ENCODE measurements at places on chromosomes 4 and X.

DNA sequence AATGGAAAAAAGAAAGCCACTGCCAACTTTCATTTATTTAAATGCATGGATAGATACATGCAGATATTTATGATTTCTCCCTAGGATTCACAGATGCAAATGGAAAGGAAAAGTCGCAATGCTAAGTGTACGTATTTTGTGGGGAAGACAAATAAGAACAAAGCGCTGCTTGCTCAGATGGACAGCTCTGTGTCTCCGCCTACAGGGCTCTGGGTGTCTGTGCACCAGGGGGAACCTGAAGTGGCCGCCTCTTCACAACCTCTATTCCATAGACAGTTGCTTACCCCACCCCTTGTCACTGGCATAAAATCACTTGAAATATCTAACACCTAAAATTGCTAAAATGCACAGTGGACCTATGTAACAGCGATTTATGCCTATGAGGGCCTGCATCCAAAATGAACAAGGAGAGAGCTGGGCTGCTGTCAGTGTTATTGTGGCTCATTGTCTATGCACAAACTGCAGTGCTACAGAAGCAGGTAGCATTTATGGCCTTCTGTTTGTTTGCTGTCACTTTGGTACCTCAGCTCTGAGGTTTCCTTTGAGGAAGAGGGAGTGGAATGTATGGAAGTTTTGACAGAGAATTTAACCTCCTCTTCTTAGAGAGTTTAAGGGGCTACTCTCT lies 58.6 kb upstream of the PAGE1 start:
- peak; percentile 66 for DNase-seq

DNA sequence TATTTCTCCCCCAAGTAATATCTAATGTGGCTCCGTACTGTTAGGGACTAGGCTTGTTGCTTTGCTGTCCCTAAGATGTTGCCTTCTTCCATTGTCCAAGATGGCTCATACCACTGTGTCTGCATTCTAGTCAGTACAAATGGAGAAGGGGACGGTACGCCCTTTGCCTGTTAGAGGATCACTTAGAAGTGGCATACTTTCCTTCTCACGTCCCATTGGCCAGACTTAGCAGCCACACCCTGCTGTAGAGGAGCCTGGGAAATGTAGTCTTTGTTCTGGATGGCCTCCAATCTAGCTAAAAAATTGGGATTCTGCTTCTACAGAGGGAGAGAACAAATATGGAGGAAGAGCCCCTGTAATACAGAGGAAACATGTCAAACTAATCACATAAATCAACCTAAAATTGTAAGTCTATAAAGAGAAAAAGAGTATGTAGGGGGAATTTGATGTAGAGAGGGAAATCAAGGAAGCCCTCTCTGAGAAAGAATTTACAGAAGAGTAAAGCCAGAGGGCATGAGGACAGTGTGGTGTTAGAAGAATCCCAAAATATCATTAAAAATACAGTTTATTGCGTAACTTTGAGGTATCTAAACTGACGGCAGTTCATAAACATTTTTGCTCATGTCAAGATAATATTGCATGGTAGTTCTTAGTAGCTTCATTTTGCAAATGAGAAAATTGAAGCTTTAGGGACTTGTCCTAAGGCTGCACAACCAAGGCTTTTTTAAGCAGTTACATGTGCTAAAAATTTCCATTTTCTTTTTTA lies 15.1 kb downstream of the PRIMPOL start:
- DNase-seq: no peak

DNA sequence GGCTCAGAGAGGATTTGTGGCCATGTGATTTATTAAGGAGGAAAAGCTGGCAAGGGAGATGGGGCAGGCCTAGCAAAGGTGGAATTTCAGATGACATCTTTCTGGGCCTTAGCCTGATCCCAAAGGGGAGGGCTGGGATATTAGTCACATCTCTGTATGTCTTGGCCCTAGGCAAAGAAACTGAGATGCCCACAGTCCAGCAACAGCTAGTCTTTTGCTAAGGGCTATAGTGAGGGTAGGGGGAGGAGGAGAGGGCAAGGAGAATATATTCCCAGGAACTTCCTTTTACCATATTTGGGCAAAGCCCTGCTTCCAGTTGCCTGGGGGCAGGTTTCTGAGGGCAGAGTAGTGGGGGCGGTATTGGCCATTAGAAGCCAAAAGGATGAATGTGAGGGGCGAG lies 209.8 kb upstream of the NR3C2 start:
- DNase-seq: no peak

DNA sequence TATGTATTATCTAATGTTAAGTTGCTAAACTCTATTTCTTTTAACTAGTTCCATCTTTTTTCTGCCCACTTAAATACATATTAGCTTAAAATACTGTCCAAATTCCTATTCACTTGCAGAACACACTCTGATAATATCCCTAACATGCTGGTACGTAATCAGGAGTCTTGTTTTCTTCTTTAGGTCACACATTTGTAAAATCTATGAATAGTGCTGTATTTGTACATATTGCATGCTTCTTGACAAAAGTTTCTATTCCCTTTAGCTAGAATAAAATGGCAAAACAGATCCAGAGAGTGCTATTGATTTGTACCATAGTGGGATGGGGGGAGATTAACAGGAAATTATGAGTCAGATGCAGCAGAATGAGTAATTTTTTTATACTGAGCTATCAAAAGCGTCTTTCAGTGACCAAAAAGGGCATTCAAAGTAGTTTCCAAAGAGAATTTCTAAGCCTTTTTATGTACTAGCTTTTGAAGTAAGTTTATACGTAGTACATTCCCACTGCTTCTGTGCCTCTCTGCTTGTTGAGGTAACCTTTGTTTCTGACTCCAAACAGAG lies 126.5 kb downstream of the PTPN13 start:
- no peak for DNase-seq

DNA sequence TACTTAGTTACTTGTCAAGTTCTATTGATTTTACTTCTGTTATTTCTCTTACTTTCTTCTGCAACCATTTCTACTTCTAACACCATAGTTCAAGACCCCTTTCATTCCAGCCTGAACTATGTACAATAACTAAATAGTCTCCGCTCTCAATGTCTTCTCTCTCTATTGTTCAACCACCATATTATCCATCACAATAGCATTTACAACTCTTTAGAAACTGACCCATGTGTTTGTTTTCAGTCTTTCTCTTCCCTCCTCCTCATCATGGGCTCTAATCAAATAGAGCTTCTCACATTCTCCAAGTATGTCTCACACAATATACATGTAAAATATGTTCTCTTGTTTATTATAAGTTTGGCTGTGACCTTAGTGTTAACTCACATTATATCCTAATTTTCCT lies 143.6 kb downstream of the ZAR1 start:
- DNase-seq: no peak

DNA sequence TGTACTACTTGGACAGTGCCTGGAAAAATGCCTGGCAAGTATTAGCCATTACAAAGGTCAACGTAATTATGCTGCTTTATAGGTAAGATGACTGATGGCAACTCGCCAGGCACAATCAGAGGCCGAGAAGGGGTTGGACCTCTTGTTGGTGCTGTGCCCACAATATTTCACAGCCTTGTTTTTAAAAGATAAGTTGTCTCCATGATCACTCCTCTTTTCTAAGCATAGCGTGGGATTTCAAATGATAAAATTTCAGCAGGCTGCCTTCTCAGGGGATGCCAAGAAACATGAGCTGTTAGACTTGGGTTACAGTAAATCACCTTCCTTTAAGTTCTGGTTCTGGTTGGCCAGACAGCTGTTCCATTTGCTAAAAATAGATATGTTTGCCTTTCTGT lies 26.9 kb downstream of the HOPX start:
- DNase-seq: peak; percentile 43

- peak; percentile 49 for DNase-seq
Observed at GRCh38 chrX:133776072-133776471, 209.3 kb downstream of the GPC3 start.

DNA sequence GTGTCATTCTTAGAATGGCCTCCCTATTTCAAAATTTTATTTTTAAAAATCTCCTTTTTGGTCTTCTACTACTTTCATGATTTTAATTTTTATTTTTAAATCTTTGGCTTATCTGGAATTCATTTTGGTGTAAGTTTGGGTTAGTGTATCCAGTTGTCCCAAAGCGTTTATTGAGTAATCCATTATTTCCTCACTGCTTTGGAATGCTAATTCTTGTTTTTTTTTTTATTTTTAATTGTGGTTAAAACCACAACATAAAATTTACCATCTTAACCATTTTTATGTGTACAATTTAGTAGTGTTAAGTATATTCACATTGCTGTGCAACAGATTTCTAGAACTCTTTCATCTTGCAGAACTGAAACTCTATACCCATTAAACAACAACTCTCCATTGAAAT lies 8.7 kb downstream of the CITED1 start:
- no peak for DNase-seq

DNA sequence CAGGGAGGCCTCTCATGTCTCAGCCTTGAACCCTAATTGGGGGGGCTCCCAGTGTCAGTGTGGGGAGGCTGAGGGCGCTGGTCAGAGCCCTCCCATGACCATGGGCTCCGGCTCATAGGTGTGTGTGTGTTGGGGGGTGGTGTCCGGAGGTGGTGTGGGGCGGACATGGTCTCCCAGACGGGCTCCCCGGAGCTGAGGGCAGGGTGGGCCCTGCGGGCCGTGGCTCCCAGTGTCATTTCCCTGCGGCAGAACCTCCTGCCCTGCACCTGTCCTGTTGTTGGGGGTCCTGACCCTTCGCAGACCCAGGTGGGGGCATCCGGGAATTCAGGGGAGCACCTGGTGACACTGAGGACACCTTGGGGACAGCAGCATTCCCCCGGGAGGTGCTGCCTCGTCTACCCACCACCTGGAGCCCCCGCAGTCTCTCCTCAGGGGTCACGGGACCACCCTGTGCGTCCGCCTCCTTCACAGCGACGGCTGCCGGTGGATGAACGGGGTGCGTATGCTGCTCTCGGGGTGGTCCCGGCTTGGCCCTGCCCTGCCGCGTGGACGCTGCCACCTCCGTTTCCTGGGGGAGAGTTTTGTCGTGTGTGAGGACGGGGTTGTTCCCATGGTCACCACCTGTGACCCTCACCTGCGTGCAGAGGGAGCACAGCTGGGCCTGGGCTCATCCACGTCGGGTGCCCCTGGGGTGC lies 14.5 kb upstream of the GTPBP6 start:
- no peak for DNase-seq

GRCh38 chr4:102392033-102392744 lies 46.9 kb upstream of the SLC39A8 start:
- no peak for DNase-seq

GRCh38 chr4:186900232-186900900 lies 176.7 kb upstream of the FAT1 start:
- peak; percentile 35 for DNase-seq

GRCh38 chr4:146359771-146360170 lies 145.4 kb downstream of the REELD1 start:
- no peak for DNase-seq

GRCh38 chrX:94831364-94831763 lies 1157.4 kb downstream of the FAM133A start:
- DNase-seq: peak; percentile 38

- DNase-seq: no peak
Observed at GRCh38 chr4:137193564-137193963, 338.7 kb downstream of the PCDH18 start.

DNA sequence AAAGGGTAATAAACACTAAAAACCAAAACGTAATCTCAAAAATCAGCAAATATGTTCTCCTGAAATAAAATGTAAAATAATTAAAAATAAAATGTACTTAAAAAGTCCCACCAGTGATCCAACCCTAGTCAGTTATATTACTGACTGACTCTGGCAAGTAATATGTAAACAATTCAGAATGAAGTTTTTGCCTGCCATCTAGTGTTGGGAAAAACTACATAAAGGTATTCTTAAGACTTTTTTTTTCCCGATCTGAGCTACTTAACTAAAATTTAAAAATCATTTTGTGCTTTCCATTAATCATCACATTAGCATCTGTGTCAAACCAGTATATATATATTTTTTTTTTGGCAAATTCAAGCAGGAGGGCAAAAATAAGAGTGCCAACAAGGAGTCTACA lies 24.0 kb downstream of the RCHY1 start:
- peak; percentile 17 for DNase-seq

DNA sequence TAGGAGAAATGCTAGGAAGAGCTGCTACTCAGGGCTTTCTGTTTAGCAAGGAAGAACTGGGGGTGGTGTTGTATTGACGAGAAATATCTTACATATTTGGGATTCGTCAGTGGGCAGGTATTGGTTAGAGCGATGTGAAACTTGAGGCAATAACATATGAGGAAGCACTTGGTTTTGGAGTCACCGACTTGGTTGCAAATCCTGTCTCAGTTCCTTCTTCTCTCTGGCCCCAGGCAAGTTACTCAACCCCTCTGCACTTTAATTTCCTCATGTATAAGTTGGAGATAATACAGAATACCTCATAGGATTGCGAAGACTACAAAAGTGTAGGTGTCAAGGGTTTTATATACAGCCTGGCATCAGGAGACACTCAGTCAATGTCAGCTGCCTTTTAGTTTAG lies 34.1 kb downstream of the GPAT3 start:
- no peak for DNase-seq

DNA sequence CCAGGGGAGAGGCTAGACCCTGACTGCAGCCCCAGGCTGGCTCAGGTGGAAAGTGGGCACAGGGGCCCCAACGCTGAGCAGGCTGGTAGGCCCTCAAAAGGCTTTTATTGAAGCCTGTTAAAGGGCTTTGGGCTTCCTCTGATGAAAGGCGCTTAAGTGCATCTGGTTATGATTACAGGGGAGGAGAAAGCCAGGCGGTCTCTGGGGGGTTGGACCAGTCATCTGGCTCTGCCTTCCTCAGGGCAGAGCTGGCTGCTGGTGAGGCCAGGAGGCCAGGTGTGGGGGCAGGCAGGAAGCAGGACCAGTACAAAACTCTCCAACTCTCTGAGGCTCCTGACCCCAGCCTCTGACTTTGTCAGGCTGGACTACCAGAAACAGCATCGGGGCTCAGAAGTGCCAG lies 68.8 kb upstream of the BCOR start:
- no peak for DNase-seq

GRCh38 chr4:27716693-27717430 lies 856.2 kb downstream of the STIM2 start:
- DNase-seq: no peak

- no peak for DNase-seq
Observed at GRCh38 chr4:16772366-16772850, 126.0 kb downstream of the LDB2 start.

DNA sequence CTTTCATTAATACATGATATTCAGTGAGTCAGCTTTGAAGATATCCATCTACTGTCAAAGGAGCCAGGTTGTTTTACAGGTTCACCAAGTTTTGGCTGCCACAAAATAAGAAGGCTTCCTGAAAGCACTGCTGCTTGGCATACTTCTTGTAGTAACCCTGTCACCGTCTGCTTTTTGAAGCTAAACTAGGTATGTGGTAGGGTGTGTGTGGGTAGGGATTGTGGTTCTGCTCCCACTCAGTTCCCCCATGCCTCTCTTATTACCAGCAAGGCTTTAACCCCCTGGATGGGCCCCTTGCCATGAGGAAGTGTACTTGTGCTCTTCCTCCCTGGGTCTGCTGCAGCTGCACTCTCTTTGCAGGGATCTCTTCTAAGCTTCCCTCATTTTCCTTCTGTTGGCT lies 191.2 kb downstream of the BANK1 start:
- DNase-seq: peak; percentile 86

Data from HT-29 (cell line).